Trophoblast cell (in vitro differentiated cells and primary cell): ENCODE measurements at places on chromosomes 7 and 10.

- DNase-seq, result no peak
Measured at GRCh38 chr10:71952745-71953144, 11.4 kb upstream of the CHST3 start.

- no peak for DNase-seq
Measured at GRCh38 chr10:32713560-32713959, 244.5 kb downstream of the ITGB1 start.

DNA sequence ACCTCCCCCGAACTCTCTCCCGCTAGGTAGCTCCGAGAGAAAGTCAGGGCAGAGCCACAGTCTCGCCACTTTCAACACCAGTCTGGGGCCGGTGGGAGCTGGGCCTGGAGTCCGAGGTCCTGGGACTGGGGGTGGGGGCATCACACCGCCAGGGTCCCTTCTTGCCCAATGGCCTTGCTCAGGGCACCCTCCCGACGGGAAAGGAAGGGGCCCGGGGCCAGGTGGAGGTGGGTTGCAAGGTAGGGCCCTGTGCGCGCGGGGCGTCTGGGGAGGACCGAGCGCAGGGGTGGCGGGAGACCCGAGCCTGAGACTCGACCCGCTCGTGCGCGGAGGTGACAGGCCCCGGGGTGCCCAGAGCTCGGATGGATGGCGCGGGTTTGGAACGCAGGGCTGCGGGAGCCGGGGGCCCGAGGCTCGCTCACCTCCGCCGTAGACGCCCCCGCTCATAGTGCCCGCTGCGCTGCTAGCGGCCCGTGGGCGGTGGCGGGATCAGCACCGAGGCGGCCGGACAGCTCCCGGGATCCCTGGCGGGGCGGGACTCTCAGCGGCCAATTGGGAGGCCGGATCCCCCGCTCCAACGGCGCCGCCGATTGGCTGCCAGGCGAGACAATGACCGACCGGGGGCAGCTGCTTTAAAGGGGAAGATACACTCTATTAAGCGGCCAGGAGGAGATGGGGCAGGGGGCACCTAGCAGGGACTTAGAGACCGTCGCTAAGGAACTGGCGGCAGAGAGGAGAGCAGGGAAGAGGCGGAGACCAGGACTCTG, at the start of gene ACTL6B:
ACTL6B (minus strand) TSS at position 541 of the 767 bp plus-strand sequence; CDS start at position 447, 94 bp downstream.
- DNase-seq, result peak; percentile 64

- DNase-seq, result no peak
Measured at GRCh38 chr10:53898532-53898931, 902.5 kb downstream of the PCDH15 start.

DNA sequence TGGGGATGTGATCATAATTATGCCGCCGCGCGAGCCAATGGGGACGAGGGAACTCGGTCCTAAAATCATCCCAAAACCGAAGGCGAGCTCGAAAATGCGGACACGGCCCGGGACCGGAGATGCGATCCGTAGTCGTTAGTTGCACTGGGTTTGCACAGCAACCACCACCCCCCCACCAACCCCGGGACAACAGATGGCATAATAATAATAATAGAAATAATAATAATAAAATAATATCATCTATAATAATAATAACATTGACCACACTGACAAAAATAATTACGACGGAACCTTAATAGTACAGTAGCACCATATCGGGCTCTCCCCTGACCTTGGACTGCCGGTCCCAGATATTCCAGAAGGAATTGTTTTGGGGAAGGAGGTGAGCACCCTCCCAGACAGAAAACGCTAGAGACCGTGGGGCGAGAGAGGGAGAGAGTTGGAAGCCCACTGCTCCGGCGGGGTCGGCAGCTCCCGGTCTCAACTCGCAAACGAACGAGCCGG, 1.1 kb upstream of the EMX2 start:
- DNase-seq, result peak; percentile 13

DNA sequence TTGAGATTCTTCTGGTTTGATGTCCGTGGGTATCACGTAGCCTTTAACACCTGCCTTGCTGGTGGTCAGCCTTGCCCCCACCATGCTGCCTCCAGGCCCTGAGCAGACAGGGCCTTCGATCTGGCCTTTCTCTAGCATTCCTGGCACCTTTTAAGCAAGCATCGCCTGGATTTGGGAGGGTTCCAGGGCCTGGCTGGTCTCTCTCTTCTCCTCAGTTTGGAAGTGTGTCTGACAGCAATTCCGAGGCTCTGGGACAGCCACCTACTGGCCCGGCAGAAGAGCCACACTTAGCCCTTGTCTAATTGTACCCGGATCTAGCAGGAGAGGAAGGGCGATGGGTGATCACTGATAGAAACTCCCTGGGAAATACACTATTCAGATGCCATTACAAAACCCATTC, 441.3 kb upstream of the MKI67 start:
- DNase-seq, result no peak

- DNase-seq, result no peak
Measured at GRCh38 chr10:21832821-21833130, 170.8 kb downstream of the DNAJC1 start.

DNA sequence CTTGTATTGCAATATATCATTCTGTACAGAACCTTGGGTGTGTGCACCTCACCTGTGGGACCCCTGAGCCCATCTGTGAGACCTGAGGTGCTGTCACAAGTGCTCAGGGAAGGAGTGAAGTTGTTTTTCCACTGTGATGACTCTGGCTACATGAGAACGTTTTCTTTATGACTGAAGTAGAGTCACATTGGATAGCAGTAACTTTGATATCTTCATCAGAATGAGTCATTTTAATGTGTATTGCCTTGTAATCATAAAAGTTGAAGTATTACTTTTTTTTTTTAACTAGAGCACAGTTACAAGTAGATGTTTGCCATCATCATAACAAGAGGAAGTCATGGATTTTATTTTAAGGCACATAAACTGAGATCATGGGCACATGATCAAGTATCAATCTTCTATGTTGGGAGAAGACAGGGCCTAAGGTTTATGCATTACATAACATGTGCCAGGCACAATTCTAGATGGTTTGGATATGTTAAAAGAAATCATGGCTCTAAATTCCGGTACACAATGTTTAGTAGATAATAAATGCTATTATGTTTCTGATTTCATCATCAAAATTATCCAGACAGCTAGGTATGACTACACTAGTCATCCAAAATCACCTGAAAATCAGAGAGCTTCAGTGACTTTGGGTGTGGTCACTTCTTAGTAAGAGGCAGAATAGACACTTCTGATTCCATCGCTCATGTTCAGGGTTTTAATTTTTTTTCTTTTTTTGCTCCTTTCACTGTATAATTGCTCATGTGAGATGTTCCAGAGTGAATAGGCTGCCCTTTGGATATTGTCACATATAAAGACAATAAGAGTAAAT, 82.7 kb upstream of the KLF6 start:
- DNase-seq, result no peak

DNA sequence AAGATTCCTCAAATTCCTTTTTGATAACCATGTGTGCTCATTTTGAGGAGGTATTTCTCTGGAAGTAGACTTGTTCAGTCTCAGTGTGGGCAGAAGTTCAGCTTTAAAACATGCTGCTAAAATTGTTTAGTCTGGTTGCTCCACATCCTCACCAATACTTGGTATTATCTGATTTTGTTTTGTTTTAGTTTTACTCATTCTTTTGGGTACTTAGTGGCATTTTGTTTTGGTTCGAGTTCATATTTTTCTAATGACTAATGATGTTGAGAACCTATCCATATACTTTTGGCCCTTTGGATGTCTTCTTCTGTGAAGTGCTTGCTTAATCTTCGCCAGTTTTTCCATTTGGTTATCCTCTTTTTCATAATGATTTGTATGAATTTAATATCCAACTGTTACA, 694.2 kb upstream of the FZD8 start:
- DNase-seq, result no peak

- DNase-seq, result no peak
Measured at GRCh38 chr7:47710201-47710935, 128.5 kb upstream of the TNS3 start.

GRCh38 chr10:70193391-70193844, 23.1 kb upstream of the SAR1A start:
- peak; percentile 77 for DNase-seq

DNA sequence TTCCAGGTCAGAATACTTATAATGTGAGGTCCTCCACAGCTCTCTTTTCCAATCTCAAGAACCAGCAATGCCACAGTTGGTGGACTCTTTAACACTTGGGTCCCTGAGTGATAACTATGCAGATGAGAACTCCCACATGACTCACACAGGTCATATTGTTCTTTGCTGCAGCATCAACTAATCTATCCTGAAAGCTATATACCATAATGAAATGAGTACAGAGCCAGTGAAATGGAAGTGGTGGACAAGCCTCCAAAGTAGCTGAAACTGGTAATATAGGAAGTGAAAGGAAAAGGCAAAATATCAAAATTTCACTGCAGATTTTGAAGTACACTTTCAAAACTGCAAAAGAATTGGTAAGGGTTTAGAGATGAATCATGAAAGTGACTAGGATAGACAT, 45.6 kb downstream of the SORCS1 start:
- DNase-seq, result no peak

GRCh38 chr7:106178593-106179134, 66.6 kb upstream of the SYPL1 start:
- DNase-seq, result no peak

GRCh38 chr7:124101173-124101768, 68.4 kb upstream of the TMEM229A start:
- peak; percentile 6 for DNase-seq

GRCh38 chr7:30268586-30268985, 15.8 kb upstream of the ZNRF2 start:
- no peak for DNase-seq

GRCh38 chr10:18044976-18045720, 93.4 kb downstream of the SLC39A12 start:
- no peak for DNase-seq

DNA sequence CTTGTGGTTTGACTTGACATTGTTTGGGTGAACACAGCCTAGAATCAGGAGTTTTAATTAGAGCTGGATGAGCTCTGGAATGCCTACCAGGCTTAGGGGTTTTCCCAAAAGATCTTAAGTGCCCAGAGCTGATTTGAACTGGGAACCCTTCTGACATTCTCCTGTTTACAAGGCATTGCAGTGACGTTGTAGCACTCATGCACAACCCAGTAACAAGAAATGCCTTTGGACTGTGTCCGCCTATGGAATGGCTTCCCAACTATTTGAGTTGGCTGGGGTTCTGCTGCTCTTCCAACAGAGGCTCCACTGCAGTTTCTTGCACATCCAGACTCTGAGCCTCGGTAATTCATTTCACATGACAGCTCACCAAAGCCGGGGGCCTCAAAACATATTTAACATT, 76.7 kb upstream of the MKX start:
- DNase-seq, result no peak

DNA sequence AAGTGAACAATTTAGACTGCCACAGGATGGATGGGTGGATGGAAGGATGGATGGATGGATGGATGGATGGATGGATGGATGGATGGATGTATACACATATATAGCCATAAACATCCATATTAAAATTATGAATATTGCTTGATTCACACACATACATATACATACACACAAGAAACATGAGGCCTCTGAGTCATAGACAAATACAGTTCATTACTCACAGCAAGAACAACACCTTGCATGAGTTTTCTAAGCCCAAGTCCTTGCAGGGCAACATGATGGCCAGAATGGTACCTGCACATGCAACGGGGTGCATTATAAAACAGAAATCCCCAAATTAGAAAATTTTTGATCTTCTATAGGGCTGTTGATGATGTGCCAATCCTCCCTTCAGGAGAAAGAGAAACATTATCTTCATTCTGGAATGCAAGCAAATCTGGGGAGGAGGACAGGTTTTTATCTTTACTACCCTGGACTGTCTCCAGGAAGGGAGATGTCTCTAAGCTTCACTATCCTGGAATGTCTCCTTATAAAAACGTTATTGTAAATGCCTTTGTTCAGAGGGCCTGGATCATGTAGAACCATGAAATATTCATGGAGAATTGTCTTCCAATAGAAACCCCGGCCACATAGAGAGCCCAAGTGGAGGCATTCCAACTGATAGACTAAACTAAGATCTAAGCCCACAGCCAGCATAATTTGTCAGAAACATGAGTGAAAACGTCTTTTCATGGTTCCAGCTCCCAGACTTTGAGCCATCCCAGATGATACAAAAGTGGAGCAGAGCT, 238.6 kb upstream of the LRRN3 start:
- no peak for DNase-seq

DNA sequence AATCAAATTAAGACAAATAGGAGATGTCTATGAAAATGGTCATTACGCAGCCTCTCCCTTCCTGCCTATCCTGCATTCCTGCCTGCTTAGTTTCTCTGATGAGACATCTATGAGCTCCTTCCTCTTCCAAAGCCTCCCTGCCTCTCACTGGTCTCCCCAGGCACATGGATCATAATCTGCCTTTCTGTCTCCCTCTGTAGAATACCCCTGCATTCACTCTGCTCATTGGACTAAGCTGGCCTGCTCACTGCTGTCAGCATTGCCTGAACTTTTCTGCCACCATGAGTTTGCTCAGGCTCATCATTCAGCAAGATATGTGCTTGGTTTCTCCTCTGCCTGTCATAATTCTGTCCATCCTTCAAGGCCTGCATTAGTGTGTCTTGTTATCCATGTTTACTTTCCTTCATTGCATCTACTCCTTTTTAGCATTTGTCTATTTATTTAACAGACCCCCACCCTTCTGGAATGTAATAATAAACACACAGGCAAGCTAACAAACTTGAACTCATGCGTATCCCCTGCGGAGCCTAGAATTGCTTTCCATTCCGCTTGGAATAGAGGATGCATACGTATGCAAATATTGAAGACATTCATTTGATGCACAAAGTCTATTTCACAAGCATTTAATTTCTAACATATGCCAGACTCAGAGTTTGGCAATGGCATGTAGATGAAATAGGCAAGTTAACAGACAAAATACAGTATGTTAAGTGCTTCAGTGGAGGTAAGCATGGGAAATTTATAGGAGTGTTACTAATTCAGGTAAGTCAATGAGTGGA, 88.3 kb downstream of the PTPRZ1 start:
- DNase-seq, result peak; percentile 8

DNA sequence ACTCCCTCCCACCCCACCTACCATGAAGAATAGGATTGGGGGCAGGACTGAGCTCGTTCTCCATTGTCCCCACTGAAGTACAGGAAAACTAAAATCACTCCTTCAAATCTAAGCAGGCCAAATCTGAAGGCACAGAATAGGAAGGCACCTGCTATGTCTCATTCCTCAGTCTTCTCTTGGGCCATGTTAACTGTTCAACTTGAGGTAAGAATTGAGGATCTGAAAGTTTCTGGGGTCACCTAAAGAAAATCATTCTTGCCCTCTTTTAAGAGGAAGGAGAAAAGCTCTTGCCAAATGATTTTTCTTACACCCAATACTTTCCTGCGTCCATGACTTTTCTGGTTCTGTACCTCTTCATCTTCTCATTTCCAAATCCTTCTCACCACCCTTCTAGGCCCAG, 4.9 kb downstream of the CPN1 start:
- DNase-seq, result no peak

DNA sequence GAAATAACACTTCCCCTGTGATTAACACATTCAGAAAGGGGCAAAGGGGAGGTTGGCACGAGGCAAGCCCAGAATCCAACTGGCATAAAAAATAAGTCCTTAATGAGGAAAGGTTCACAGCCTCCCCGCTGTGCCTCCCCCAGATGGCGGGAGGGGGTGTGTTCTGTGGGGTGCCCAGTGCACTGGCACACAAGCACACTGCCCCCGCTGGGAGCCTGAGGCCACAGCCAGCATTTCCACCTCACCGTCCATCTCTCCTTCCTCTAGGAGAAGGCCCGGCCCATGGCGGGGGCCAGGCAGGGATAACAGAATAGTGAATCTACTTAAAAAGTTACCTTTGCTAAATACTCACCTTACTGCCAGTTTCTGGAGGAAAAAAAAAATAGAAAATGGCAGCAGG, 43.2 kb downstream of the PRKAG2 start:
- DNase-seq, result no peak
